ENCODE measurements at places on chromosomes 12 and 14.

DNA sequence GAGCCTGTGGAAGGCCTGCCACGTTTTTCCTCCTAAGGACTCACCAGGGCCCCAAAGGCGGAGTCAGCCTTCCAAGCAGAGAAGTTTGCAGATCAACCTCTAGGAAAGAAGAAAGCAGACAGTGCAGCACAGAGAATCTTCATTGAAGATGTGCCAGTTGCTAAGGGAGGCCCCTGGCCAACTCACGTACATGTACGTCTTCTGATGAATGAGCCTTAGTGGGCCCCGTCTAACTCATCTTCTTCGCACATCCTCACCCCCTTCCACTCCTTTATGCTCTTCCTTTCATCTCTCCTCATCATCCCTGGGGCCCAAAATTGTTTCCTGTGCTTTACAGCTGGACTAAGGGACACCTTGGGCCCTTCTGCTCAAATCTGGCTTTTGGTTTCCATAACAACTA is 703.0 kb upstream of the TBX3 start:
- DNase-seq, result no peak

DNA sequence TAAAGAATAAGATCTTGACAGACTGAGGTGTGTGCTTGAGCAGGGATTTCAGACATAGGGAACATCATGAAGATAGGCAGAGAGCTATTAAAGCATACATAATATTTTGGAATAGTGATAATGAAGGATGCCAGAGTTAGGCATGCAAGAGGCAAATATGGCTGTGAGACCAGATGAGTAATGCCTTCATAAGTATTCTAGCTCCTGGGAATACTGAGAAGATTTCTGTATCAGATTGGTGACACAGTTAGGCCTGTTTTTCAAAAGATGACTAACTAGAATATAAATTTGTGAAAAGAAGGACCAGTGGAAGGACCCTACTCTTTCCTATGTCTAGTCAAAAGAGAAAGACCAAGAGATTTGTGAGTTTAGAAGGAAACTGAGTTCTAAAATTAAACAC is 108.8 kb downstream of the TXNDC16 start:
- no peak for DNase-seq

DNA sequence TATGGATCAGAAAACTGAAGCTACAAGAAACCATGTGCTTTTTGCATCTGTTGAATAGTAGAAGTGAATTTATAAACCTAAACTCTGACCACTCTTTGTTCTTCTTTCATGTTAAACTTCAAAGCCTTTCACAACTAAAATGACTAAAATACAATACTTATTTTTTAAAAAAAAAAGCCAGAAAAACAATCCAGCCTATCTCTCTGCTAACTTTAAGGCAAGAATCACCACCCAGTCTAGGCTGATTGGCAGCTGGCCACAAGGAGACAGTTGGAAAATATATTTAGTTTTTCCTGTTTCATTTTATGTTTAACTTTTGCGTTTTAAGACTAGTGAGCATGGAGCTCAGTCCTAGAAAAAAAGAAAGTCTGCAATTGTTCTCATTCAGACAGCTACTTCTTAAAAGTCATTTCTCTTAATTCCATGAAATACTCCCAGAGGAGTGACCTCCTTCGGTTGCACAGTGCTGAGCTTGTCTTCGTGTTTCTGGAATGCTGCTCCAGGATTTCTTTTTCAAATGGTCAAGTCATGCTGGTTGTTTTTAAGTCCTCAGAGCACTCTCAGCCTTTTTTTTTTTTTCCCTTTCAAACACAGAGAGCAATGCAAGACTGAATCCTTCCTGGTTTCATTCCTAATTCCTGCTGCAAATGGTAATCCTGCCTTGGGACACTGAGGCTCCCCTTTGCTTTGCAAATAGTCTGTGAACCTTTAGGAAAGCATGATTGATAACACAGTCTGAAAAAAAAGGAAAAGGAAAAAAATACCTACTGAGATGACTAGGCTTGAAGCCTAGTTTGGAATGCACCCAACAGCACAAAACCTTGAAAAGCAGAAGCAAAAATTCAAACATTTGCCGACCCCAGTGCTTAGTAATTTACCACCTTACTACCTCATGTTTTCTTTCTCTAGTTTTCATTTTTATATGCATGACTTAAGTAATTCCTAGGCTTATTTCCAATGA is 233.3 kb upstream of the DAAM1 start:
- DNase-seq, result no peak

- no peak for DNase-seq
Measured at GRCh38 chr14:59787045-59787674, 83.4 kb downstream of the RTN1 start.

DNA sequence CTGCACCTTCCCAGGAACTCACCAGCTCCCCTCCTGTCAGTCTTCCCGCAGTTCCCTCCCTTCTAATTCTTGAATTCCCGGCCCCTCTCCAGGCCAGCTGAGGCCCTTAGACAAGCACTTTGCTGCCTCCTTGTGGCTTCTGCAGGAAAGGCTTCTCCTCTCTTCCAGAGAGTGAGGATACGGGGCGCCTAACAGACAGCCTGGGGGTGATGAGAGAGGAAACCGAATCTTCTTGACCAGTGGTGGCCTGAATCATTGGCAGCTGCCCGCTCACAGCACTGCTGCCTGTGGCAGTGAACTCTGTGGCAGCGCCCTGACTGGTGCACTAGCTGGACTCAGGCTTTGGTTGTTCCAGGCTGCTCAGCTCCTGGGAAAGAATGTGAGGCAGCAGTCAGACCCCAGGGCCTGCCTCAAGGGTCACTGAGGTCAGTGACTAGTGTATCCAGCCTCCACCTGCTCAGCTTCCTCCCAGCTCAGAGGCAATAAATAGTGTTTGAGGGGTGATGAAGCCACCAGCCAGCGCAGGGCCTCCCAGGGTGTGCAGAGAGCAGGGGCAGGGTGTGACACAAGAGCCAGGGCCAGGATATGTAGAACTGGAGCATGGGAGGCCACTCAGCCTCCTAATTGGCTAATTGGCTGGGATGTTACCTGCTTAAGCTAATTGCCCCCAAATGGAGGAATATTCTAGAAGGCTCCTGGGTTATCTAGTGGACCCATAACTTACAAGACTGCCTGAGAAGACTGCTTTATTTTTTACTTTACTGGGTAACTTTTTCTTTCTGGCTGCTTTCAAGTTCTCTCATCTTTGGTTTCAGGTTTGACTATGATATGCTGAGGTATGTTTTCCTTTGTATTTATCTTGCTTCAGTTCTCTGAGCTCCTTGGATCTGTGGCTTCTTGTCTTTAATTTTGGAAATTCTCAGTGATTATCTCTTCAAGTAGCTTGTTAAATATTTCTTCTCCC is 12.9 kb upstream of the MCRS1 start:
- DNase-seq, result no peak

DNA sequence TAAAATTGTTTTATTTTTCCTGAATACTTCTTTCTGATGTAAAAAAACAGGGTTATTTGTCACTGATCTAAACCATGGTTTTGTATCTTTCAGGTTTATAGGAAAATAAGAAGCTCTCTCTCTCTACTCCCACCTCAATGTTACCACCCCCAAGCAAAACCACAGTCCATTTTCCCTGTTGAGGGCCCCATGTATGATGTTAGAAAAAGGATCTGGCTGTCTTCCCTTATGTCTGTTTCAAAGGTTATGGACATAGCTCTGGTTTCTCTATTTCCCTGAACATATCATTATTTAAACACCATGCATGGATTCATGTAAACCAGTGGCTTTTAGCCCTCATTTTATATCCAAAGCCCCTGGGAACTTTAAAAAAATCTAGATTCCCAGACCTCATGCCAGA is 649.0 kb upstream of the TBX3 start:
- no peak for DNase-seq

DNA sequence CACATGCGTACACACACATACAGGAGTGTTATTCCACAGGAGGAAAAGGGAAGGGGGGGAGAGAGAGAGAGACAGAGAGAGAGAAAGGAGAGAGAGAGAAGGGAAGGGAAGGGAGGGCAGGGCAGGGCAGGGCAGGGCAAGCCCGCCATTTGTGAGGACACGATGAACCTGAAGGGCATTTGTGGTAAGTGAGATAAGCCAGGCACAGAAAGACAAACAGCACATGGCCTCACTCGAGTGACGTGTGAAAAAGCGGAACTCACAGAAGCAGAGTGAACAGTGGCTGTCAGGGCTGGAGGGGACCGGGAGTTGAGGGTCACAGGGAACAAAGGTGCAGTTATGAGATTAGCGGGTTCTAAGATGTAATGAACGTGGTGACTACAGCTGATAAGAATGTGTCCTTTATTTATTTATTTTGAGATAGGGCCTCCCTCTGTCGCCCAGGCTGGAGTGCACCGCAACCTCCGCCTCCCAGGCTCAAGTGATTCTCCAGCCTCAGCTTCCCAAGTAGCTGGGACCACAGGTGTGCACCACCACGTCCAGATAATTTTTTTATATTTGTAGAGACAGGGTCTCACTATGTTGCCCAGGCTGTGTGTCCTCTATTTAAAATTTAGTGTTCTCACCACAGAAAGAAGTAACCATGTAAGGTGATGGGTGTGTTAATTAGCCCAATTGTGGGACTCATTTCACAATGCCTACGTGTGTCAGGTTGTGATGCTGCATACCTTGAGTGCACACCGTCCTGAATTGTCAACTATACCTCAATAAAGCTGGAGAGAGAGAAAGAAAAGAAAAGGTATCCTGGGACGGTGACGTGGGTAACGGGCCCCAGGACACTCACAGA is 18.7 kb upstream of the FBRSL1 start:
- DNase-seq, result no peak

- DNase-seq, result no peak
Measured at GRCh38 chr14:61965030-61965745, 203.0 kb downstream of the SNAPC1 start.

DNA sequence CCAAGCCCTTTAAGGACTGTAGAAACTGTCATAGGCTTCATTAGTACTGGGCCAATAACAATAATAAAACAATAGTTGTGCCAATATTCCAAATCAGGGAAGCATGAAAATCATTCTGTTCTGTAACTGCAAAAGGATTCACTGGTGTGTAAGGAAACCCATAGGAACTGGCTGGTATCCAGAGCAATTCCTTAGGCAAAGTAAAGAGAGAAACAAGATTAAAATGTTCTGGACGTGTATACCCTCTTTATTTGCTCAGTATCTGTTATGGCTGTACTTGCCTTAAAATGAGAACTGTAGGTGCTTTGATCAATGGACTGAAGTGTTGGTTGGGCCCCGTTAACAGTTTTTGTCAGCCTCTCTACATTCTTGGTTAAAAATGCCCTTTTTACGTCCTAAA is 72.4 kb upstream of the STAC3 start:
- DNase-seq, result no peak

DNA sequence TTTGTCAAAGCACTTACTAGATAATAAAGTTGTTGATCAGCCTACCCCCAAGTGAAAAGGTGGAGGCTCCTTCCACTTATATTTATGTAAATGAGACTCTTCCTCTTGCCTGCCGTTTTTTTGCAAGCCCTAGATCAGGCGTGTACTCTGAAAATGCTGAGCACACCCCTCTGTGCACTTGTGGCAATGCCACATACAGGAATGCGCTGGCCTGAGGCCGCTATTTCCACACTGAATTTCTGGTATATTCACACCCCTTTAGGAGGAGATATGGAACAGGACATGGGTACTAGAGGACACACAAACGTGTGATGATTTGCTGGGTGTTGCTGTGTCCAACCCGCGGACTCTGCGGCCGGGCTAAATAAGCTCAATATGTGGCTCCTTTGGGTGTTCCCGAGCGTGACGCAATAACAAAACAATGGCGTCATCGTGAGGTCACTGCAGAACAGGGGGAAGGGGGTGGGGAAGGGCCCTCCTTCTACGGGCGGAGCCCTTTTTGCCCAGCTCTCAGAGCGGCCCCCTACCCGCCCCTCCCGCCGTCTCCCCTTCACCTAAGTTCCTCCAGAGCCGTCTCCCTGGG is 554 bp upstream of the TSPAN31 start:
- peak; percentile 93 for DNase-seq

- no peak for DNase-seq
Measured at GRCh38 chr12:113119980-113120669, 15.4 kb downstream of the RASAL1 start.

GRCh38 chr12:55929306-55929791 is 1.6 kb upstream of the DGKA start:
- no peak for DNase-seq

DNA sequence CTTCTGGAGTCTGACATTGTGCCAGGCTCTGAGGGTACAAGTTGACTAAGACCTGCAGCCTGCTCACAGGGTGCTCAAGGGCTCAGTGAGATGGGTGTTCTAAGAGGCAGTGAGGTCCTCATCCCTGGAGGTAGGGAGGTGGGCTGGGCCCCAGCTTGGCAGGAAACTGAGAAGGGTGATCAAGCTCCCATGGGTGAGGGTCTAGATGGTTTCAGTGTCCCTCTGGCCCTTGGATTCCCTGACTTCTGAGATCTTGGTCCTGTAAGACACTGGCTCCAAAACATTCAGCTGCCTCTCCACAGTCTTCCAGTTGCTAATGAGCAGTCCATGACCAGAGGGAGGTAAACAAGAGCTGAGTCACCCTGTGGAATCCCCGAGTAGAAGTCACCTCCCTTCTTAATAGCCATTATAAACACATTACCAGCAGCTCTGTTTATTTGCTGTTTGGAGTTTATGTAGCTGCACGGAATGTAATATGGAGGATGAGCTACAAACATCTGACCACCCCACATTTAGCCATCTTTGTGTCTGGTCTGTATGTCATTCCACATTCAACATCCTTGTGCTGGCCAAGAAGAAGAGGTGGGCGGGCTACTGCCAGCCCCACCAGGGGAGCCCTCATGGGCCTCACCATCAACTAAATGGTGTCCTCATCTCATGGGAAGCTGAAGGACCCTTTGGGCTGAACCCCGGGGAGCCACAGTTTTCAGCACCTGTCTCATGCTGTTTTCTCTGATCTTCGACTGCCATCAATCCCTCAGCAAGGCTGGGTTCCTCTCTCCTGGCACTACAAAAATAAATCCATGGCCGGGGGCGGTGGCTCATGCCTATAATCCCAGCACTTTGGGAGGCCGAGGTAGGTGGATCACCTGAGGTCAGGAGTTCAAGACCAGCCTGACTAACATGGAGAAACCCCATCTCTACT is 37.2 kb upstream of the BDKRB2 start:
- DNase-seq, result peak; percentile 58

DNA sequence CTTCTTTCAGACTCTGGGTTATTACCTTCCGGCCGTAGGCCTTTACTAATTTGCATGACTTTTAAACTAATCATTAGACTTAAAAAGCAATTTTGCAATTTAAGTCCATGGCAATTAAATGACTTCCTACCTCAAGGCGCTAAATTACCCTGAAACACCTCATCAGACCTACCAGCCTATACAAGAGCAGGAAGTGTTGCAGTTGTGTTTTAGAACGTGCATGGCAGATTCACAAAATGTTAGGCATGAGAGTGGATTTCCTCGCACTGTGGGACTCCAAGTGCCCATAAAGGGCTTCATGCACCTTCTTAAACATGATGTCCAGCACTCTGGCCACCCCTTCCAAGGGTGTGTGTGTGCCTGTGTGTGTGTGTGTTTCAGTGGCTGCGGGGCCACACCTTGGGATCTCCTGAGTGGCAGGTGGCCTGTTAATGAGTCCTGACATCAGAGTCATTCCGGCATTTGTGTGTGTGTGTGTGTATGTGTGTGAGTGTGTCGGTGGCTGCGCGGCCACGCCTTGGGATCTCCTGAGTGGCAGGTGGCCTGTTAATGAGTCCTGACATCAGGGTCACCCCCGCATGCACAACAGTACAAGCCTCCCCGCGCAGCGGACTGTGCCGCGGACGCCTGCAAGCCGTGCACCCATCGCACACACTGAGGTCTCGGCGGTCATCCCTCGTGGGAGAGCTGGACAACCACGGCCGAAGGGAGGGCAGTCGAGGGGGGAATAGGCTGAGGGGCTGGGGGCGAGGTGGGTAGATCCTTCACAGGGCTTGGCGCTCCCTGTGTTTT is 900 bp downstream of the C2CD5 start:
- no peak for DNase-seq

GRCh38 chr12:32567296-32567674 is 111.8 kb upstream of the DNM1L start:
- DNase-seq, result no peak
